Activated naive CD8-positive, alpha-beta T cell treated with anti-CD3 and anti-CD28 coated beads for 36 hours (primary cell): ENCODE measurements at places on chromosomes 1 and 21. TPM values are rescaled to one million over a fixed set of nuclear protein-coding genes. Genes with fewer than 3 reads are reported as not detected.

KCND3 gene
- not detected for total RNA-seq

COL8A2 gene
- 1.9 TPM for total RNA-seq

FCRL4 gene
- not detected for total RNA-seq

NUDT4B gene
- total RNA-seq, result 1.4 TPM

RIIAD1 gene
- total RNA-seq, result not detected

SLAMF8 gene
- 2.1 TPM for total RNA-seq

KRTAP19-3 gene
- total RNA-seq, result not detected

GRCh38 chr1:67897270-67897949, 64.1 kb upstream of the GNG12 start:
- no peak overlapping the region for H3K4me3 ChIP-seq
- peaks cover 20% of the 10 kb centered on the region for H3K27me3 ChIP-seq
- H3K4me1 ChIP-seq, result no peaks in the 10 kb centered on the region
- no peak overlapping the region for H3K27ac ChIP-seq
- no peak for DNase-seq

GRCh38 chr1:228734881-228735801, at the start of gene RHOU:
TSS of gene RHOU (plus strand) at chr1:228735479. CDS start at chr1:228735743, 264 bp downstream.
- peak; percentile 75 for DNase-seq
- H3K4me3 ChIP-seq, result peak within 1 kb of the TSS; percentile 76
- H3K4me1 ChIP-seq, result peaks cover 6% of the 10 kb centered on the region
- H3K36me3 ChIP-seq, result no peaks in the 10 kb centered on the region
- H3K27me3 ChIP-seq, result peaks cover 28% of the 10 kb centered on the region
- H3K27ac ChIP-seq, result no peak within 1 kb of the TSS

DNA sequence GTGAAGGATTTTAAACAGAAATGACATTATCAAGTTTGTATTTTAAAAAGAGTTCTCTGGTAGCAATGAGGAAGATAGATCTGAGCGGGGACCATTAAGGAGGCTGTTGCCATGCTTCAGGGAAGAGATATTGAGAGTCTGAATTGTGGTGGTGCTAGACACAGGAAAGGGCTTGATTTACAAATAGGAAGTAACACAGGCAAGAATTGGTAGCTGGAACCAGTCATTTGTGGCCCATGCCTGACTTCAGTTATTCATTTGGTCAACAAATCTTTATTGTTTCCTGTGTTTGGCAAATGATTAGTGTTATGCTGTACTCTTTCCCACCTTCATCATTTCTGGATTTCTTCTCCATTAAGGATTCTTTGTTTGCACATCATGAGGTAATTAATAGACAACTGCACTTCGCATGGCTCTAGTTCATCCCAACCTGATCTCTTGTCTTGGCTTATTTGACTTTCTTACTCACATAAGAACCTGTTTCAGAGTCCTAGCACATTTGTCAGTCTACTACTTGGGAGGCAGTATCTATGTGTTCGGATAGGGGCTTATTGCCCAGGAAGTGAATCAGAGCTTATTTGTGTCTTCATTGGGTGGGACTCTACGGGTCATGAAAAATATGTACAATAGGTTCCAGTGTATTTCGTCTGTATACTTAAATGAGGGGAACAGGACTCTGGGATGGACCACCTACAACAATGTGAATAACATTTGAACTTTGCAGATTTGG, 32.3 kb downstream of the EEIG2 start:
- peaks cover 5% of the 10 kb centered on the region for H3K36me3 ChIP-seq
- no peaks in the 10 kb centered on the region for H3K27me3 ChIP-seq
- no peak overlapping the region for H3K4me3 ChIP-seq

GRCh38 chr1:220812308-220812707, 25.6 kb downstream of the MTARC1 start:
- H3K4me3 ChIP-seq, result no peak overlapping the region
- H3K4me1 ChIP-seq, result peaks cover 2% of the 10 kb centered on the region
- peaks cover 34% of the 10 kb centered on the region for H3K27me3 ChIP-seq
- no peak for DNase-seq
- H3K36me3 ChIP-seq, result no peaks in the 10 kb centered on the region

DNA sequence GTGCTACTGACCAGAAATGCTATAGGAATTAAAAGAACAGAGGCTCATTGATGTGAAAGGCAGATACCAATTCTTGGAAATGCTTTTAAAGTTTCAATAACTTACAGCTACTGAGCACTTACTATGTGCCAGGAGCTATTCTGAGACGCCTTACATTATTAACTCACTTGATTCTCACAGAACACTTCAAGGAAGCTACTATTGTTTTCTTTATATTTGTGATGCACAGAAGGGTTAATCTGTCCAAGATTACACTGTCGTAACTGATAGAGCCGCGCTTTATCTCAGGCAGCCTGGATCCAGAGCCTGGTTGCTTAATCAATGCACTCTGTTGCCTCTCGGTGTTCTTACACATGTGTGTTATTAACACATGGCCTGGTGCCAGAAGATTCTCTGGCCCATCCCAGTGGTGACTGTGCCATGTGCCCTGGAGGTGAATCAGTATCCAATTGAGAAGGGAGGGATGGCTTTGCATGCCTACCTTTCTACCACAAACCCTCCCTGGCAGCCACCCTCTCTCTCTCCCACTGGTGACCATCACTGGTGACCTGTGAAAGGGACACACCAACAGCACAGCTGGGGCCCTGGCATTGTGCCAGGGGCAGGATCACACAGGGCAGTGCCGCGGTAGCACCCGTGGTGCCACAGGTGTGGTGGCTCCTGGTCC, 8.8 kb downstream of the FMO1 start:
- DNase-seq, result no peak
- H3K4me1 ChIP-seq, result peaks cover 5% of the 10 kb centered on the region
- peaks cover 33% of the 10 kb centered on the region for H3K27me3 ChIP-seq

DNA sequence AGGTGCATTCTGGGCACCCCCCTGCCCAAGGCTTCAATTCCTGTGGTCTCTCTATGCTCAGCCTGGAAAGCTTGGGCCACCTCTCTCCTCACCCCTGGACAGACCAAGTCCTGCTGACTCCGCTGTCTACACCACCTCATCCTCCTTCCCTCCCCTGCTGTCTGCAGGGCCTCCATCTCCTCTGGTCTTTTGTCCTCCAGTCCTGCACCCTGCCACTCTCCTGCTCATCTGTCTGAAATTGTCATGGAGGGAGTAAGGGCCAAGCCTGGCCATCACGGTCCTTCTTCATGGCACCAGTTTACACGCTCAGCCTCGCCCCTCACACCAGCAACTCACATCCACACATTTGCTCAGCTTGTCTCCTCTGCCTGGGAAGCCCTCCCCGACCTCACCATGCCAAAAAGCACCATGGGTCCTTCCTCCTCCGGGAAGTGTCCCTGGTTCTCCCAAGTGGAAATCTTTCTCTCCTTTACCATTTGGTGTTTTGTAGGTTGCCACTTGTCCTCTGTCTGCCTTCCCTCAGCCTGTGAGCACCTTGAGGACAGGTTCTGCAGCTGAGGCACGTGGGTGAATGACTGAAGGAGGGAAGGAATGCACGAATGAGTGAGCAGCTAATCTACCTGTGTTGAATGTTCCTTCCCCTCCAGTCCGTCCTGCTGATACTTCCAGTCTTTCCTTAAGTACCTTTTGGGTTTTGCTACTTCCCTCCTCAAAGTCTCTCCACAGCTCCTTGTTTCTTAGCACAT, 2.1 kb upstream of the SLC2A1 start:
- DNase-seq, result no peak
- peaks cover 4% of the 10 kb centered on the region for H3K27me3 ChIP-seq
- no peak overlapping the region for H3K27ac ChIP-seq

DNA sequence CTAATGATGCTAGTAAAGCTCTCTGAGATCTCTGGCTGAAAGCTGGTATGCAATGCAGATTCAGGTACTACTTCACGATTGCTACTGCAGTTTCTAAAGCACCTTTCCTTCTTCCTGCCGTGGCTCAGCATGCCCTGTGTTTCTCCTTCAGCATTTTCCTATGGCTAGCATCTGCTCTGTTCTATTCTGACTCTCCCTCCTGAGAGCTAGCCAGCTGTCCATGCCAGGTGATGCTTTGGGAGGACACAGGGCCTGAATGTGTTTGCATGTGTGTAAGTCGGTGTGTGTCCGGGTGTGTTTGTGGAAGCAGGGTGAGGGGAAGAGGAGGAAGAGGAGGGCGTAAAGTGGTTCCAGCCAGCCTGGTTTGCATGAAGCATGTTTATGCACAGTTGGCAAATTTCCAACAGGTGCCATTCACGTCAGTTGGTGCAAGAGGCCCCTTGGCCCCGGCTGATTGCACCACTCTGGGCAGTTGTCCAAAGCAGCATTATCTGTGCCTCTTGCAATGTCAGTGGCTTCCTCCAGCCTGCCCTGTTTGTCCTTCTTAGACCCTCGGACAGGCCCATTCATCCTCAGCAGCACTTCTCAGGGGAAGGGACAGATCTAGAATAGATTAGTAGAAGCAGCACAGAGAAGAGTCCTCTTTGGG, 433.3 kb downstream of the DISC1 start:
- no peak for DNase-seq
- no peaks in the 10 kb centered on the region for H3K36me3 ChIP-seq
- no peak overlapping the region for H3K27ac ChIP-seq
- no peaks in the 10 kb centered on the region for H3K4me1 ChIP-seq
- no peaks in the 10 kb centered on the region for H3K27me3 ChIP-seq

- no peak for DNase-seq
- H3K27ac ChIP-seq, result no peak overlapping the region
- H3K4me1 ChIP-seq, result peaks cover 16% of the 10 kb centered on the region
- no peak overlapping the region for H3K4me3 ChIP-seq
These were observed 64.8 kb upstream of the TENT5C start for GRCh38 chr1:117541003-117541402.

- H3K4me3 ChIP-seq, result no peak overlapping the region
- peaks cover 3% of the 10 kb centered on the region for H3K4me1 ChIP-seq
- no peaks in the 10 kb centered on the region for H3K36me3 ChIP-seq
- H3K27ac ChIP-seq, result no peak overlapping the region
- no peak for DNase-seq
These were observed 323.0 kb upstream of the USP25 start for GRCh38 chr21:15406791-15407190.

GRCh38 chr1:31198600-31198999, 41.1 kb downstream of the NKAIN1 start:
- H3K36me3 ChIP-seq, result no peaks in the 10 kb centered on the region
- no peak overlapping the region for H3K4me3 ChIP-seq
- H3K27ac ChIP-seq, result no peak overlapping the region
- DNase-seq, result no peak

DNA sequence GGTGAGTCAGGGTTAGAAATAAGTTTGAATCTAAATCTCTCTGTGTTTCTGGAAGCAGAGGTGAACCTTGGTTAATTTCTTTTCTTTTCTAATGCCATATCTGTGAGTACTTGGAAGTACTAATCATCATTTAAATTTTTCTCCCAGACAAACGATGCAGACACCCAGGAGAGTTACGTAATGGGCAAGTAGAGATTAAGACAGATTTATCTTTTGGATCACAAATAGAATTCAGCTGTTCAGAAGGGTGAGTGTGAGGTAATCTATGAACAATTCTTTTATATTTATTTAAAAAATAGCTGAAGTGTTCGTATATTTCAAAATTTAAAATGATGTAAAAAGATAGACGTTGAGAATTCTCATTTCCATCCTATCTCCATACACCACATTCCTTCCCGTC, 11.2 kb downstream of the C4BPA start:
- H3K27ac ChIP-seq, result no peak overlapping the region
- no peak for DNase-seq
- H3K4me3 ChIP-seq, result no peak overlapping the region
- H3K36me3 ChIP-seq, result no peaks in the 10 kb centered on the region

GRCh38 chr1:202586018-202586821, 124.0 kb downstream of the SYT2 start:
- DNase-seq, result no peak
- no peak overlapping the region for H3K4me3 ChIP-seq
- H3K27ac ChIP-seq, result no peak overlapping the region
- H3K27me3 ChIP-seq, result no peaks in the 10 kb centered on the region

DNA sequence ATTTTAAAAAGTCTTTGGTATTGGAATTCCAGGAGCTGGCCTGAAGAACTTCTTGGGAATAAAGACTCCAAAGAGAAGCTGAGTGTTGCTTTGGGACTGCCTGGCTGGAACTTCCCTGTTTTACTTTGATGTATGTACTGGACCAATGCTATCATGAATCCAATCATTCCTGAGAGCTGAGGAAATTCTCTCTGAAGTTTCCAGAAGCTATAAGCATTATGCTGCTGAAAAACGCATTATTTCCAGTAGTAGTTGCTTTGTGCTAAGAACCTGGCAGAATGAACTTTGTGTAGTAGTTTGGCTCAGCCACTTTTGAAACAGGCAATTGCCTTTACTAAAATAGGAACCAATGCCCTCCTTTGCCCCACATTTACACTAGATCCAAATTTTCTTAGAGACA, 260.7 kb downstream of the HLX start:
- H3K27ac ChIP-seq, result no peak overlapping the region
- no peaks in the 10 kb centered on the region for H3K4me1 ChIP-seq
- no peaks in the 10 kb centered on the region for H3K36me3 ChIP-seq
- DNase-seq, result no peak

GRCh38 chr1:8213136-8213535, 104.8 kb upstream of the SLC45A1 start:
- H3K27ac ChIP-seq, result no peak overlapping the region
- DNase-seq, result no peak
- H3K4me3 ChIP-seq, result no peak overlapping the region
- peaks cover 70% of the 10 kb centered on the region for H3K27me3 ChIP-seq
- no peaks in the 10 kb centered on the region for H3K36me3 ChIP-seq

DNA sequence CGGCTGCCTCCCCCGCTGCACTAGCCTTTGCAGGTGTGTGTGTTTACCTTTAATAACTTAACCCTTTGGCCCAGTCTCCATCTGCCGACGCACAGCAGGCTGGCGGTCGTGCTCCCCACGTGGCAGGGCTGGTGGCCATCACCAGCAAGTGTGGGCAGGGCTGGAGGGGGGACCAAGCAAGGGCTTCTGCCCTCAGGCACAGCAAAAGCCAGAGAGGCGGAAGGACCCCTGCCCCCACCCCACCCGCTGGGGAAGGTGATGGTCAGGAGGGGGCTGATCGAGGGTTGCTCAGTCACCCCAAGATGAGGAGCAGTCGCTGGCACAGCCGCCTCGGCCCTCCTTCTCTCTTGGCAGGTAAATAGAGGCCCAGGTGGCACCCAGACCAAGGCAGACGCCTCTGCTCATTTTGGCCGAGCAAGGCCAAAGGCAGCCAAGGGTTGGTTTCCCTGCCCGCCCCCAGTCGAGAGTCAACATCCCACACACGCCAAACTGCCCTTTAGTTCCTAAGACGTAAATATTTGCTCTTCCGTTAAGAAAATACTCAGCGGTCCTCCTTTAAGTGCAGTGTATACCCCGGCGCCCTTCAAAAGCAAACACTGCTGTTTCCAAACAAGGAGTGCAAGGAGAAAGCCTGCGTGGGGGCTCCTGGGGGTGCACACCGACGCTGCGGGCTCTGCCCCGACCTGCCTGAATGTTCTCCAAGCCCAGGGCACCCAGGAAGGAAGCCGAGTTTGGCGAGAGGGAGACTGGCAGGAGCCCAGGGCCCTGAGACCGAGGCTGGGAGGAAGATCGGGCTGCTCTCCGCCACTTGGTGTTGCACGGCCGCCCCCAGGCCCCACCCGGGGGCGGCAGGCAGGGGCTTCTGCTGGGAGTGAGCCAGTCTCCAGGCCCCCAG, 82.7 kb downstream of the SIK1 start:
- H3K36me3 ChIP-seq, result no peaks in the 10 kb centered on the region
- no peak overlapping the region for H3K4me3 ChIP-seq
- peaks cover 2% of the 10 kb centered on the region for H3K4me1 ChIP-seq
- peaks cover under 1% of the 10 kb centered on the region for H3K27me3 ChIP-seq
- no peak for DNase-seq

- no peak overlapping the region for H3K27ac ChIP-seq
- H3K27me3 ChIP-seq, result peaks cover 16% of the 10 kb centered on the region
- H3K36me3 ChIP-seq, result no peaks in the 10 kb centered on the region
- no peak for DNase-seq
These were observed 16.3 kb upstream of the OLFML2B start for GRCh38 chr1:162040001-162040400.
